ENCODE measurements at places on chromosomes 2 and 18.
A peak's percentile ranks its signal among the peaks of the same experiment; 100 is the strongest.

GRCh38 chr2:29455200-29455860, 340.1 kb downstream of the CLIP4 start:
- no peaks in the 10 kb centered on the region for H3K36me3 ChIP-seq
- no peak overlapping the region for H3K27ac ChIP-seq
- H3K4me1 ChIP-seq: no peaks in the 10 kb centered on the region
- H3K27me3 ChIP-seq: no peaks in the 10 kb centered on the region
- no peak for DNase-seq

DNA sequence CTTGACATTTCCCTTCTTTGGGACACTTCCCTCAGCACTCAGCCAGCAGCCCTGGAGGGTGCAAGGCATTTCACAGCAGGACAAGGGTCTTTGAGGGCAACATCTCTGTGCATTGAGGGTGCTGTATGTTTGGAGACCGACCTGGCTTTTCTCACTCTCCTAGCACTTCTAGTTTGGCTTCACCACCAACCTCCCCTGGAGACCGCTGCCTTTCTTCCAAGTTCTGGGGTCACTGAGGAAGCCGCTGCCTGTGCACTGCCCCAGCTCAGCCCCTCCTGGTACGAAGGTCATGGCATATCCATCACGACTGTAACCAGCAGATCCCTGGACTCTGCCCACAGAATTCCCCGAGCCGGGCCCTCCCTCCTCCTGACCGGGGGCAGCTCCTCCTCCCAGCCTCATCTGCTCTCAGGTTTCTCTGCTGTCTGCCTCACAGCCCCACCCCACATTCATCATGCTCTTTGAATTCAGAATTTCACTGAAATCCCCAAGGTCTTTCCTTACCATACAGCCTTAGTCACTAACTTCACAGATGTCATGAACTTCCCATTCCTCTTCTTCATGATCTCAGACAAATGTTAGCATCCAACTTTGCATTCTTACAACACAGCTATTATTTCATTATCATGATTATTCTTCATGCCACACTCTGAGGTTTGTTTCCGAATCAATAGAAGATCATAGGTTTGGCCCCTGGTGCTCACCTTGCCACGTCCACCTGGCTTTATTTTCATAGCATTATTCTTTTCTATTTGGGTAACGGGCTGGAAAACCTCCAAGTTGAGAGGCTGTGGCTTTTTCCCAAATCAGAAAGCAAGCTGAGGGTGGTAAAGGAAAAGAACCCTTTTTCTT, 113.0 kb upstream of the COPS8 start:
- H3K4me1 ChIP-seq: peaks cover 29% of the 10 kb centered on the region
- no peaks in the 10 kb centered on the region for H3K36me3 ChIP-seq
- no peaks in the 10 kb centered on the region for H3K27me3 ChIP-seq
- no peak for DNase-seq

DNA sequence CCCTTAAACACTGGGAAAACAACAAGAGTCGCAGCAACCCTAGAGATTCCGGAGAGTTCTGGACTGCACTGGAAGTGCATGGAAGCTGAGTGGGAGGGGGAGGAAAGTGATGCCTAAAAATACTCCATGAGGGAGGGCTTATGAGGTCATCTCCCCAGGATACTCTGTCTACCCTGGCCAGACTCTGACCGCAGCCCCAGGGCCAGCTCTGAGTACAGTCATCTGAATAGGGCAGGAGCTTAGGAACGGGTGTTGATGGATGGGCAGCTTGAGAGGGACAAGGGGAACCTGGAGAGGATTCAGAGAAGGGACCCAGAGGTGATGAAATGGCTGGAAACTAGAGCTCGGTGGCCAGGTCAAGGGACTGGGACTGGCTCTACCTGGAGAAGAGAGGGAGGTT, 79.3 kb upstream of the IGFBP5 start:
- no peaks in the 10 kb centered on the region for H3K36me3 ChIP-seq
- H3K27me3 ChIP-seq: no peaks in the 10 kb centered on the region
- no peak overlapping the region for H3K27ac ChIP-seq
- H3K4me1 ChIP-seq: no peaks in the 10 kb centered on the region
- no peak for DNase-seq

GRCh38 chr2:74077636-74078035, 70.1 kb downstream of the BOLA3 start:
- DNase-seq: no peak
- no peaks in the 10 kb centered on the region for H3K4me1 ChIP-seq
- peaks cover 32% of the 10 kb centered on the region for H3K36me3 ChIP-seq
- no peak overlapping the region for H3K4me3 ChIP-seq
- no peak overlapping the region for H3K27ac ChIP-seq

GRCh38 chr2:234446404-234447076, 50.3 kb downstream of the ARL4C start:
- peaks cover 49% of the 10 kb centered on the region for H3K4me1 ChIP-seq
- no peak overlapping the region for H3K4me3 ChIP-seq
- peak; percentile 77 for DNase-seq
- peak overlapping the region; percentile 83 for H3K27ac ChIP-seq
- no peaks in the 10 kb centered on the region for H3K36me3 ChIP-seq
- no peaks in the 10 kb centered on the region for H3K27me3 ChIP-seq

DNA sequence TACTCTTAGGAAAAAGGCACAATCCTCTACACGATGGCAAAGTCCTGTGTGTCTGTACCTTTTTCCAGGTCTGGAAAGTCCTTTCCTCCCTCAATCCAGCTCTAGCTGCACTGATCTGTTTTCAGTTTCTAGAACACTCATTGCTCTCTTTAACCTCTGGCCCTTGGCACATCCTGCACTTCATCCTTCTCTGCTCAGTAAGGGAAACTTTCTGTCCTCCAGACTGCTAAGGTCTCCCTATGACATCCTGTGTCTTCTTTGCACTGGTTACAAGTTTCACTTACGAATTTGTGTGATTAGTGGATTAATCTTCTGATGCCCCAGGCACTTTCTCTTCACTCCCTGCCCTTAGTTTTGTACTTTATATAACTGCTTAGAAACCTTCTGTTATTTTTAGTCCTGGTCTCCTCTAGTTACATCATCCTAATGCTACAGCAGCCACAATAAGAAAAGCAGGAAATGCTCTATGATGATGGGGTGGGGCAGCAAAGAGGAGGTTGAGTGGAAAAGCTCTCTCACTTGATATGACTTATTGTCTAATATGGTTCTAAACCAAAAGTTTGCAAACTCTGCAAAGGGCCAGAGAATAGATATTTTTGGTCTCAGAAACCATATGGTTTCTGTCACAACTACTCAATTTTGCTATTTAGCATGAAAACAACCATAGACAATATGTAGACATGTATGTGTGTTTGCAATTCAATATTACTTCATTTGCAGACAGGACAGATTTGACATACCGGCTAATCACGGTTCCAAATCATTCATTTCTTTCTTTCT, 568.2 kb downstream of the THSD7B start:
- no peak for DNase-seq
- no peak overlapping the region for H3K27ac ChIP-seq
- H3K36me3 ChIP-seq: no peaks in the 10 kb centered on the region

GRCh38 chr2:25586726-25587144, 86.6 kb downstream of the DTNB start:
- H3K4me3 ChIP-seq: no peak overlapping the region
- H3K27me3 ChIP-seq: no peaks in the 10 kb centered on the region
- H3K4me1 ChIP-seq: no peaks in the 10 kb centered on the region

DNA sequence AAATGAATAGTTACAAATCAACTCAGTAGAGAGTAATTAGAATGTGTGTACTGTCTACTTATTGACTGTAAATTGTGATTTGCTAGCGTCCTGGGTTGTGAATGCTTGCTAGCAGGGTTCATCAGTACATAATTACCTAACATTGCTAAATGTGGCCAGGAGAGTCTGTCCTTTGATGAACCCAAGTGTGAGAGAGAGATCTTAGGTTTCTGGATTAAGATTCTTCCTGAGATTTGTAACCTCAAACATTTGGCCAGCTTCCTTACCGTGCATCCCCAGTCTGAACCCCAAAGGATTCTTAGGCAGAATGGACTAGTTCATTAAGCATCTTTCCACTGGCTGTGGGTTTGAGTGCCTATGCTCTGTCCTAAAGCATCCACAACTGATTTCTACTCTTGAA, 84.0 kb upstream of the ITPRID2 start:
- H3K4me3 ChIP-seq: no peak overlapping the region
- H3K27me3 ChIP-seq: no peaks in the 10 kb centered on the region
- no peaks in the 10 kb centered on the region for H3K4me1 ChIP-seq
- H3K36me3 ChIP-seq: no peaks in the 10 kb centered on the region
- no peak for DNase-seq

GRCh38 chr2:134692499-134692898, 26.3 kb downstream of the TMEM163 start:
- H3K4me3 ChIP-seq: no peak overlapping the region
- no peaks in the 10 kb centered on the region for H3K36me3 ChIP-seq
- H3K27ac ChIP-seq: no peak overlapping the region
- H3K4me1 ChIP-seq: no peaks in the 10 kb centered on the region
- no peak for DNase-seq

DNA sequence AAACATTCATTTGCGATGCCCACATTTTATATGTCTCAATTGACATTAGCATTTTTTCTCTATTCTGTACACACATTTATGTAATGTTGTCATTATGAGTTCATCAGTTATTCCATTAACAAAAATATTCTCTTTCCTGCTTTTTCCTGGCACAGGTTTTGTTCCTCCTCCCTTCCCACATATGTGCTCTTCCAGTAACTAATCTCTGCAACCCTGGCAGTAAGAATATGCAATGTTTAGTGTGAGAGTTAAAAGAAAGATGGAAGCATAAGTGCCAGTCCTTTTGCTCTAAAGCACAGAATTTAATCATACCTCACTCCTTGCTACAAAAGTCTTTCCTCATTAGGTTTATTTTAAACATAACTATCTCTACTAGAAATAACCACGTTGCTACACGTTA, 155.8 kb upstream of the ERBB4 start:
- no peak for DNase-seq
- no peak overlapping the region for H3K4me3 ChIP-seq
- H3K27ac ChIP-seq: no peak overlapping the region
- H3K4me1 ChIP-seq: no peaks in the 10 kb centered on the region
- no peaks in the 10 kb centered on the region for H3K36me3 ChIP-seq
